Epithelial cell of esophagus (primary cell): ENCODE measurements at places on chromosomes 16 and 17.

- DNase-seq, result no peak
Observed at GRCh38 chr17:19570544-19571062, 36.9 kb downstream of the SLC47A1 start.

- no peak for DNase-seq
Observed at GRCh38 chr17:50645748-50646682, 11.3 kb downstream of the ABCC3 start.

GRCh38 chr17:20228860-20229259, 219.7 kb downstream of the SPECC1 start:
- no peak for DNase-seq

DNA sequence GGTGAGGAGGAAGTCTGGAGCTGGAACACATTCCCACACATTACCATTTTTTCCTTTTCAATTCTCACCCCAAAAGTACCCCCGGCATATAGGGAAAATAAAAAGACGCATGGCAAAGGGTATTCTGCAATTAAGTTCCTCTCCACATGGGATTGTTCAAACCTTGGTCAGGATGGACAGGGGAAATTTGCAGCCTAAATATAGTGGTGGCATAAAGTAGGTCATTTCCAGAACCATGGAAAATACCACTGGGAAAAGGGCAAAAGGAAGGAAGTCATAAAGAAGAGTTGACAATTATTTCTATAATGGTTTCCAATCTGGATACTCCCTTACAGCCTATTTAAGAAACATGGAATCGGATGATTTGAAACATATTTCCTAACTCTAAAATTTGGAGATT, 135.8 kb downstream of the STX8 start:
- DNase-seq, result no peak

DNA sequence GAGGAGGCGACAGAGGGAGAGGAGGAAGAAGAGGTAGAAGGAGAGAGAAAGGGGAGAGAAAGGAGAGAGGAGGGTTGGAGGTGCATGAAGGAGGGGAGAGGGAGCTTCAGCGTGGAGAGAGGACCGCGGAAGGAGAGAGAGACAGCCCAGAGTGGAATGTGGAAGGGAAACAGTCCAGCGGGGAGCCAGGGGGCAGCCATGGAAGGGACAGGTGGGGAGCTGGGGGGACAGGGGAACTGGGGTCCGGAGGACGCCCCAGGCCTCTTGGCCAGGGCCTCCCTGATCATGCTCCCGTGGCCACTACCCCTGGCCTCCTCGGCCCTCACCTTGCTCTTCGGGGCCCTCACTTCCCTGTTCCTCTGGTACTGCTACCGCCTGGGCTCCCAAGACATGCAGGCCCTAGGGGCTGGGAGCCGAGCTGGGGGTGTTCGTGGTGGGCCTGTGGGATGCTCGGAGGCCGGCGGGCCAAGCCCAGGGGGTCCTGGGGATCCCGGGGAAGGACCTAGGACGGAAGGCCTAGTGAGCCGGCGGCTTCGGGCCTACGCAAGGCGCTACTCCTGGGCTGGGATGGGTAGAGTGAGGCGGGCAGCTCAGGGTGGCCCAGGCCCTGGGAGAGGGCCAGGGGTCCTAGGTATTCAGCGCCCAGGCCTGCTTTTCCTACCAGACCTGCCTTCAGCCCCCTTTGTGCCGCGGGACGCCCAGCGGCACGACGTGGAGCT, 759 bp downstream of the ASPHD1 start:
- DNase-seq, result no peak

- no peak for DNase-seq
Observed at GRCh38 chr16:87954361-87954760, 3.1 kb downstream of the BANP start.

GRCh38 chr17:75417054-75417580, 11.6 kb upstream of the GRB2 start:
- DNase-seq, result no peak

DNA sequence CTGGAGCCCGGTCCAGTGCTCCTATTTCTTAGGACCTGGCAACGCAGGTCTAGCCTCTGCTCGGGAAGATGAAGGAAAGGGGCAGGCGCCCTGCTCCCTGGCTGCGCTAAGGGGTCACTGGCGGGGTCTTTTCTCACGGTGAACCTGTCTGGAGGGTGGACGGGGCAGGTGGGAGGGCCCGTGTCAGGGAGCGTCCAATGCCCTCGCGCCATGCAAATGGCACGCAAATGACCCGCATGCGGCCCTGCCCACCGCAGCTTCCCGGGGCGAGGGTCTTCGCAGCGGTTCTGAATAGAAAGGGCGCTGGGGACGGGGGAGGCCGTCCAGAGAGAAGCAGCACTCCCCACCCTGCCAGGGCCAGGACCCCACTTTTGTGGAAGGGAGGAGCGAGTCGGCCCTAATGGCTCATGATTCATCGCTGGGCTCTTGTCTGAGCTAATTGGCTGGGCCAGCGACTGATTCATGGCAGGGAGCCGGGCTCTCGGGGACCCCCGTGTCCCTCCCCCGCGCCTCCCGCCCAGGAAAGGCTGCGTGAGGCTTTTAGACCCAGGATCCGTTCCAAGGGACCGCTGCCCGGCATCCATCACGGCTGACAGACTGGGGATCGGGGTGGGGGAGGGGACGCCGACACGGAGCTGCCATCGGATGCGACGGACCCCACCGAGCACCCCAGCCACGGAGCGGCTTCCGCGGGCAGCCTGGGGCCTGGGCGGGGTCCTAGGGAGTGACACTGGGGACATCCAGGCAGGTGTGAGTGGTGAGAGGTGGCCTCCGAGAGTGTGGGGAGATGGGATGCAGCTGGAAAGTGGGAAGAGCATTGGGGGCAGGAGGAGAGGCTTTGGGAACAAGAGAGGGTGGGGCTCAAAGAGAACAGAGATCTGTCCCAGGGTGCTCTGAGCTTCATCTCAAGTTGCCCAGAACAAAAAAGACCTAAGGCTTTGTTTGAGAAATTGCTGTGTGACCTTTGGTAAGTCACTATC, 25.0 kb upstream of the NGFR start:
- DNase-seq, result no peak

DNA sequence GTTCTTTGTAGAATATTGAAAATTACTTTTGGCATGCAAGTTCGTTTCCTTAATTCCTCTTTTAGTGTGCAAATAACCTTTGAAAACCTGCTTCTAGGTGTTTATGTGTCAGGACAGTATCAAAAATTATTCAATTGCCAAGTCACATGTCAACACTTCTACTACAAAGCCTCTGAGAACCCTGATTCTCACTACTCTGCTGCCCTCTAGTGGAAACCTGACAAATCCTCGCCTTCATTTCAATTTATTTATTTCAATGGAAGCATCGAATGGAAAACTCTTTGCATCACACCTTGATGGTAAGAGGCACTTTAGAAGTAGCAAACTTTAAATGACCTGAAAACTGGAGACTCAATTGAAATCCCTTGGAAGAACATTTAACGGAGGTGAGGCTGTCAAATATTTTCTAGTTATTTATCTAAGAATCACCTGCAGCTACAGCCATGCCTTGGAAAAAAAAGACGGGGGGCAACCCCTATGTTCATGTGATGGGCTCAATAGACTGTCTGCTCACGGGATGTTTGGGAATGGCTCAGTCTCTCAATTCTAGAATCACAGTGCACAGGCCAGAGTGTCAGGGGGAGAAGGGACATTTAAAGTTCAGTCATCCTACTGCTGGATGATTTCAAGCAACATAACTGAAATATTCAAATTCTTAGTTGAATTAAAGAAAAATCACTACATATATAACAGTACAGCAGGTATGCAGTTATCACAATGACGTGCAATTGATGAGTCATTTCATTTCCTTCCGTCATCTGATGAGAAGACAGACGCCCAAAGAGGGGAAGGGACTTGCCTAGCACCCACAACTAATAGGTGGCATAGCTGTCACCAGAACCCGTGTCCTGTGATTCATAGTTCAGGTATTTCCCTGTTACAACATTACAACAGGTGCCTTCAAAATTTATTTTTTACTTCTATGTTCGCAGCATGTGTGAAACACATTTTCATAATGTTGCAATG, 563.9 kb downstream of the TOX3 start:
- DNase-seq, result peak; percentile 81

GRCh38 chr17:22374741-22375140, 682.4 kb downstream of the KCNJ18 start:
- no peak for DNase-seq

DNA sequence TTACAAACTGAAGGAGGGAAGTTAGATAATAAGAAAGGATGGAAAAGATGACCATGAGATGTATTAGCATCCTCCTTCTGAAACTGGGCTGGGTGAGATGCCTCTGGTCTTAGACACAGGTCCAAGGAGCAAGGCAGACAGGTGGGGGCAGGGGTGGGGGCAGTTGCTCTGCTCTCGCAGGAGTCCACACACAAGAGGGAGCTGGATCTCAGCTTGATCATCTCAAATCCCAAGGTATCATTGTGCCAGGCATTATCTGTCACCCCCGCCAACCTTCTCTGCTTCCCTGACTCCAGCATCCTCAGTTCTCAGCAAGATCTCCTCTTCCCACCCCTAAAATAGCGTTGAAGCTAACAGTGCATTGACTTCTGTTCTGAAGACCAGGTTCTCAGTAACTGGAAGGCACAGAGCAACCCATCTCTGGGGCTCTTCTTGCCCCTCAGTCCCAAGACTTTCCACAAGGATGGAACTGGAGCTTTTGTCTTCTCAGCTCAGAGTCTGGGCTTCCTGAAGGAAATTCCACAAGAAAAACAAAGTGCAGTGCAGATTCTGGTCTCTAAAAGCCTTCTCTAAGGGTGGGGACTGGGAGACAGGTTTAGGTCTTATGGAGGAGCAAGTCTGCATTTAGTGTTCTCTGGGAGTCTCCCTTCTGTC, 1.6 kb downstream of the FLOT2 start:
- DNase-seq, result no peak

- no peak for DNase-seq
Observed at GRCh38 chr16:84053237-84053636, 10.6 kb upstream of the SLC38A8 start.

DNA sequence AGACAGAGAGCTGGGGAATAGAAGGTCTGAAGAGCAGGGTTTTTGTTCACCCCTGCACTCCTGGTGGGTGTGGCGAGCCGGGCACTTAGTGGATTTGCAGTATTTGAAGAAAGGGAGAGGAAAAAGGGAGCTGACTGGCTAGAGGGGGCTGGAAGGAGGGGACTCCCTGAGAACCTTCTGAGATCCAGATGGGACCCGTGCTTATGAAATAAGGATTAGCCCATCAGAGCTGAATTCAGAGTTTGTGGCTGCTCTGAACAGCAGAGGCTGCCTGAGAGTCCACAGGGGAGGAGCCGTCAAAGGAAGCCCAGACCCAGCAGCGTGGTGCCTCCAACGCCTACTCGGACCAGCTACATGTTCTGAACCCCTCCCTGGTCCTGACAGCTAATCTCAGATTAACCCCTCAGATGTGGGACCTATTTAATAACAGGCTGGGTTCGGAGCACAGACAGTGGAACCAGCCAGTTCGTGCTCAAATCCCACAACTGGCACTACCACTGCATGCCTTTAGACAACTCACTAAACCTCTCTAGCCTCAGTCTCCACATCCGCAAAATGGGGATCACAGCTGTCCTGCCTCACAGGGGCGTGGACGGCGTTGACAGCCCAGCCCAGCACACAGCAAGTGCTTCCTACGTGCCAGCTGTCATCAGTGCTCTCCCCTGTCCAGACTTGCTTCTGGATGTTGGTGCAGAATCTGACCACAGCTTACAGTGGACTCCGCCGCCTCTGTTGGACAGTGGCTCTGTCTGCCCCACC, 70.6 kb downstream of the DYNLRB2 start:
- DNase-seq, result no peak

DNA sequence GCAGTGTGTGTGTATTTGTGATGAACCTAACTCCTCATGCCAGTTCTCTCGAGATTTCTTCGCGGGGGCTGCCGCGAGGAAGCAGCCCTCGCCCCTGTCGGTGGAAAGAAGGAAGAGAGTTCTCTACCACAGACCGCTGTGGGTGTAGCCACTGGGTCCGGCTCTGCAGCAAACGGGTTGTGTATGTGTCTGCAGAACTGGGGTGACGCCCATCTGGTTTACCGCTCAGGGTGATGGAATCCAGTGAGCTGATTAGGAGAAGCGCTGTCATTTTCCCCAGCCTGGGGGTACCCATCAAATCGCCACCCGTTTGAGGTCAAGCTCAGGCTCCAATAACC, 7.7 kb downstream of the CORO6 start:
- DNase-seq, result peak; percentile 50

GRCh38 chr17:6914711-6915110, 81.1 kb upstream of the ALOX12 start:
- no peak for DNase-seq

GRCh38 chr16:72940886-72941285, 107.0 kb downstream of the ZFHX3 start:
- no peak for DNase-seq

DNA sequence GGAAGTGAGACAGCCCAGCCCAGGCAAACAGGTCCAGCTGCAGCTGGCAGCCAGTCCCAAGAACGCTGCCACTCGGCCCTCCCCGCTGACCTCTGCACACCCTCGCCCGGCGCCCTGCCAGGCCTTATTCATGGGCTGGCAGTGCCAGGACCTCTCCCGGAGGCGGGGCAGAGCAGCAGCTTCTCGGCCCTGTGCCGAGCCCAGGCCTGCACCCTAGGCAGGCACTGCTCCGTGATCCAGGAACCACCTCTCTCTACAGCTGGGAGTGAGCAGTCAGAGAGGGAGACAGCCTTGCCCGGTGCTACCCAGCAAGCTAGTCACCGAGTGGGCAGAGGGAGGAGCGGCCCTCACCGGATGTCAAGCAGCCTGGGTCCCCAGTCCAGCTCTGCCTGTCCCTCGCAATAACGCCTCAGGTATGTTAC, 79.9 kb upstream of the CBX4 start:
- DNase-seq, result peak; percentile 38

DNA sequence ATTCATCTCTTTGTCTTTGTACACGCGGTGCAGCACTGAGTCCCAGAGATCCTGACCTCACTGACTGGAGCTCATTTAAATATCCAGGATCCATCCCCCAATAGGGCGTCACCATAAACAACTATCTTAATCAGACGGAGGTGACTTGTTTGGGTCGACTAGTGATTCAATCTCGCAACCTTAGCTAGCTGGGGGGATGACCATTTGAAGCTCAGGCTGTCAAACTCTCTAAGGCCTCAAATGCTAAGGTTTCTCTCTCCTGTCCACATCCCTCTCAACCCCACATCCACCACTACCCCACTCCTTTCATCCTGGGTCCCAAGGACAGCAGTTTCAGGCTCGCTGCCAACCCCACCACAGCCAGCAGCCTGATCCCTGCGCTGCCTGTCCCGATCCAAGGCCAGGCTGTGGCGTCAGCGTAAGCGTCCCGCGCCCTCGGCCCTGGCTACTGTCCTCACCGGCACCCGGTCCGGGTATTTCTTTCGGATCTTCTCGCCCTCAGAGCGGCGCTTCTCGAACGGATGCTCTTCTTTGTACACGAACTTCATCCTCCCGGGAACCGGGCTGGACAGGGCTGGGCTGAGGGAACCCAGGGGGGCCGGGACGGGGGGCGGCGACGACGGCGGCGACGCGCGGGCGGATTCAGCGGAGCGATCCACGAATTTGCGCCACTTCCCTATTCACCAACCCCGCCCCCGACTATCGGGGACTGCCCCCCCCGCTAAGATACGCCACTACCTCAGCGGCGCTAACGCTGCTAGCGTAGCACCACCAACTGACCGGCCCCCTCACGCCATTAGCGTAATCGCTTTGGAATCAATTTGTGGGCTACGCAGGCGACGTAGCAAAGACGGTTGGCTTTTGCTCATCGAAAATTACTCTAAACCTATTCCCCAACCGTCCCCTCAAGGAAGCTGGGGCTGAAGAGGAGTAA, at the start of gene GABARAP:
Gene GABARAP (minus strand): TSS at position 667 of the 934 bp plus-strand sequence. CDS start 119 bp downstream, at position 548.
- DNase-seq, result peak; percentile 89

GRCh38 chr17:6408276-6408675, 26.6 kb downstream of the AIPL1 start:
- no peak for DNase-seq
